ENCODE measurements at places on chromosomes 13 and 19.
A peak's percentile ranks its signal among the peaks of the same experiment; 100 is the strongest.

GRCh38 chr13:78370231-78370630, 233.1 kb downstream of the POU4F1 start:
- DNase-seq = no peak

DNA sequence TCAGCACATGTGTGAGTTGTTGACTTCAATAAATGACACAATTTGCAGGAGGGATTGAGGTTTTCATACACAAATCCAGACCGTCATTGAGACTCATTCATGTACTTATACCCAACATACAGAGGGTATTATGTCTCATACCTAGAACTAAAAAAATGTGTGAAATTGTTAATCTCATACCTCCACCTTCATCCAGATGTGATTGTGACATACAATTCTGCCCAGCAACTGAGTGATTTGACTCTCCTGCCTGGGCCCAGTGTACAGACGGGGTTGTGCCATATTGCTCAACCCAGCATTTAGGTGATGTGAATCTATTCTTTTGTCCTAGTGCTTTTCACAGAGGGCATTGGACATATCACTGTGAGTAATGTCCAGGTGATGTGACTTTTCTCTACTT, 12.6 kb upstream of the ZNF681 start:
- DNase-seq = no peak

DNA sequence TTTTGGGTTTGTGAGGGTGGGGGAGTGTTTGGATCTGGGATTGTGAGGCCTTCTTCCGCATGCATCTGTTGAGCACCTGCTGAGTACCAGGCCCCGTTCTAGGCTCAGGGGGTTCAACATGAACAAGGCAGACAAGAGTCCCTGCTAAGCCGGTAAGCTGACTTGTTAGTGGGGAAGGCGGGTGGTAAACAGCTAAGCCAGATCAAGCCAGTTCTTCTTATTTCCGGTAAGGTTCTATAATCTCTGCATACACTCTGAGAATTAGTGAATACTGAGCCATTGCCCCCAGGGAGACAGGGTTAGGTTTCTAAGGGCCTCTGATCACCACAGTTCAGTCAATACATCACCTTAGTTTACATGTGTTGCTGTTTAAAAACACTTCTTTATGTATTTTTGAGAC, 9.9 kb upstream of the EHD2 start:
- no peak for DNase-seq

- DNase-seq = no peak
Observed at GRCh38 chr13:87777387-87777786, 106.2 kb downstream of the SLITRK5 start.

DNA sequence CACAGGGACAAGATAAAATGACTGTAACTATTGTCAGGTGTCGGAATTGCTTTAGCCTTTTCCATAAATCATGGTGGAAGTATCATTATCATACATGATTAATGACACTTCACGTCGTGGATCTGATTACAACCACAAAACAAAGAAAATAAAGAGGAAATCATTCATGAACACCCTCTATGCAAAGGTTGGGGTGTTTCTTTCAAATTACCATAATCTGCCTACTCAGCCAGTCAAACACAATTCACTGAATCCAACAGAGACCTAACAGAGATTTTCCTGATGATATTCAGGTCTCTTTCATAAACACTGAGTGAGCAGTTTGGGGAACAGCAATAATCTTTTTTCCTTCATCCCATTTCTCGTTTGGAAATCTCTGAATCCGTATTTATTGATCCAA, 625.6 kb downstream of the DCT start:
- DNase-seq = peak; percentile 24
